Adrenal gland (tissue), 19 donors: ENCODE measurements at places on chromosomes 1 and 21. TPM values are rescaled to one million over a fixed set of nuclear protein-coding genes. Genes with fewer than 3 reads are reported as not detected.

GRCh38 chr1:183024317-183025009 is 1.2 kb downstream of the LAMC1 start:
- DNase-seq: peak; percentile 7

DNA sequence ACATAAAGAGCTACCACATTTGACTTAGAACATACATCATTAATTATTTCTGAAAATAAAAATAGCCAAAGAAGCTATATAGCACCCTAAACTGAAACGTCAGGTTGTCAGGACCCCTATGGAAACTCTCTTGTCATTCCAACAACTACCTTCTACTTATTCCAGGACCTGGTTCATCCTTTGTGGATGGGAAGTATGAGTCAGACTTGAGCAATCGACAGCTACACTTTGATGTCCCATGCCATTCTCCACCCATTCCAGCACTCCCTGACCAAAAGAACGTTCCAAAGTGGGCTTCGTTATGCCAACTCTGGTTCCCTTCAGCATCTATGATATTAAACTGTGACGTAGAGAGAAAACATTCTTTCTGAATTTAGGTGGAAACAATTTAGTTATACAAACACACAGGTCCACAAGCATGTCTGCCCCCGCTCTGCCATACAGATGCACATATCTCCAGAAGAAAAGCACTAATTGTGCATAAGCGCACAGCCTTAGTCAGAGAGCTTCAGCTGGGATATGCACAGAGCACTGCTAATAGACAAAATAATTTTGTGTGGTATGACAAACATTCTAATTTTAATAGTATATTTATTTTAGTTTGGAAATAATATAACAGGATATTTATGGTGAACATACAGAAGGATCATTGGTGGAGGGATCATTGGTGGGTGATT is 723.1 kb upstream of the B3GALT2 start:
- DNase-seq: no peak

GRCh38 chr1:107965110-107965991 is at the start of gene VAV3:
VAV3 (minus strand) TSS chr1:107965180; CDS start chr1:107964869, 311 bp downstream.
- peak; percentile 77 for DNase-seq

- peak; percentile 16 for DNase-seq
Measured at GRCh38 chr1:166511761-166512160, 327.5 kb upstream of the POGK start.

LIN28A gene
- not detected for polyA plus RNA-seq

DNA sequence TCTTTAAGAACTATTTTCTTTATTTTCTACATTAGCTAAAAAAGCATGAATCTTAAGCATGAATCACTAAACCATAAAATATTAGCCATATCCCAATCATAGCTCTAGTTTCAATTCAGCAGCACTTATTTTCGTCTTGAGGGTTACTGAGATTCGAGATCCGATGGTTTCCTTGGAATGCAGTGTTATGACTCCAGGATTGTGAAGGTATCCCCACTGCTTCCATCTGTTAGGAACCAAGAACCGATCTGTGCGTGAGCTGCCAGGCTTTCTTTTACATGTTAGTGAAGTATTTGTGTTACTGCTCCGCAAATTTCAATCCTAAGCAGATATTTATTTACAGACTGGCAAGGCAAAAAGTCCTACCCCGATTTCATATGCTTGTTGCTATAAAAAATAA is 18.8 kb downstream of the TNFRSF9 start:
- DNase-seq: no peak

DNA sequence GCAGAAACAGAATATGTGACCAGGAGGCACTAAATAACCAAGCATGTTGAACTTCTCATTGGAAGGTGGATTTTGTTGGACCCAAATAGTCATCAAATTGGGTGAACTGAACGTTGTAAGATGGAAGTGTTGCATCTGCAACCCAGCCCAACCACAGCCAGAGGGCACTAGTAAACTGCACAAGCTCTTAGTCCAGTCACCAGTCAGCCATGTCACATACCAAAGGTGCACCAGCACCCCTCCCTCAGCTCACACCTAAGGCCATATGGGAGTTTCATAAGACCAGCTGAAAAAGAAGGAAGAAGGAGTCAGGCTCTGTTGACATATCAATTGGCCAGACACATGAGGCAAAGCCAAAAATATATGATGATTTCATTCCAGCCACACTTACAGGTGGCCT is 481.7 kb upstream of the NR5A2 start:
- DNase-seq: no peak

DNA sequence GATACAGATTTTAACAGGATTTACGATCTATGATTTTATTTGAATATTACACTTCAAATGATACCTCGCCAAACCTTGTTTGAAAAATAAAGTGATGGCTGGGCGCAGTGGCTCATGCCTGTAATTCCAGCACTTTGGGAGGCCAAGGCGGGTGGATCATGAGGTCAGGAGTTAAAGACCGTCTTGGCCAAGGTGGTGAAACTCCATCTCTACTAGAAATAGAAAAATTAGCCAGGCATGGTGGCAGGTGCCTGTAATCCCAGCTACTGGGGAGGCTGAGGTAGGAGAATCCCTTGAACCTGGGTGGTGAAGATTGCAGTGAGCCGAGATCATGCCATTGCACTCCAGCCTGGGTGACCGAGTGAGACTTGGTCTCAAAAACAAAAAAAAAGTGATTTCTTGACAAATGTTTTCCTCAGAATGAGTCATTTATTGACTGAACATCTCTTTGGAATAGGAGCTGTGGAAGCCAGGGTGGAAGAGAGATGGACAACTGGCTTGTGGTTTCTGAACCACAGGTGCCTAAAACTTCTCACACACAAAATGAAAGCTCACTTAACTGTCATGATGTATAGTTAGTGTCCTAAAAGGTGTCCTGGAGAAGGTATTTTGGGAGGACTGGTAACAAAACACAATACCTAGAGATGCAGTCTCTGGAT is 11.9 kb downstream of the PKNOX1 start:
- DNase-seq: no peak

DNA sequence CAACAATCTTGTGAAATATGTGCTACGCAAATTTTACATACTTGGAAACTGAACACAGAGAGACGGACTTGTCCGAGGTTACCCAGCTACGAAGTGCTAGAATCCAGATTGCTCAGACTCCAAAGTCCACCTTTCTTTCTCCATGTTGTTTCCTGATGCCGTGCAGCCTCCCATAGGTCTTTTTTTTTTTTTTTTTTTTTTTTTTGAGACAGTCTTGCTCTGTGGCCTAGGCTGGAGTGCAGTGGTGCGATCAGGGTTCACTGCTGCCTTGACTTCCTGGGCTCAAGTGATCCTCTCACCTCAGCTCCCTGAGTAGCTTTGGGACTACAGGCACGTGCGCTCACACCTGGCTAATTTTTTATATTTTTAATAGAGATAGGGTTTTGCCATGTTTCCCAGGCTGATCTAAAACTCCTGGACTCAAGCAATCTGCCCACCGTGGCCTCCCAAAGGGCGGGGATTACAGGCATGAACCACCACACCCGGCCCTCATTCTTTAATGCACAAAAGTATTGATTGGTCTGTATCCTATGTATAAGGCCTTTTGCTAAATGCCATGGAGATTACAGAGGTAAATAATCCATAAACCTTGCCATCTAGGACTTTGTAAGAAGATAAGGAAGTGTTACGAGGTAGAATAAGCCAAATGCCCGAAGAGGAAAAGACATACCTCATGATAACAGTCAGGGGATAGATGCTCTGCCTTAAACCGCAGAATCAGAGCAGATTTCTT is 92.8 kb downstream of the C1orf21 start:
- DNase-seq: no peak

GRCh38 chr21:42444745-42445059 is 41.0 kb downstream of the UBASH3A start:
- no peak for DNase-seq

RHCE gene
- polyA plus RNA-seq: 0.71 TPM

GRCh38 chr1:13813398-13814012 is 113.5 kb downstream of the PRDM2 start:
- peak; percentile 25 for DNase-seq

- no peak for DNase-seq
Measured at GRCh38 chr21:26236281-26236680, 65.7 kb upstream of the APP start.

PTPN7 gene
- polyA plus RNA-seq: 13.4 TPM

NUAK2 gene
- polyA plus RNA-seq: 1.9 TPM

DNA sequence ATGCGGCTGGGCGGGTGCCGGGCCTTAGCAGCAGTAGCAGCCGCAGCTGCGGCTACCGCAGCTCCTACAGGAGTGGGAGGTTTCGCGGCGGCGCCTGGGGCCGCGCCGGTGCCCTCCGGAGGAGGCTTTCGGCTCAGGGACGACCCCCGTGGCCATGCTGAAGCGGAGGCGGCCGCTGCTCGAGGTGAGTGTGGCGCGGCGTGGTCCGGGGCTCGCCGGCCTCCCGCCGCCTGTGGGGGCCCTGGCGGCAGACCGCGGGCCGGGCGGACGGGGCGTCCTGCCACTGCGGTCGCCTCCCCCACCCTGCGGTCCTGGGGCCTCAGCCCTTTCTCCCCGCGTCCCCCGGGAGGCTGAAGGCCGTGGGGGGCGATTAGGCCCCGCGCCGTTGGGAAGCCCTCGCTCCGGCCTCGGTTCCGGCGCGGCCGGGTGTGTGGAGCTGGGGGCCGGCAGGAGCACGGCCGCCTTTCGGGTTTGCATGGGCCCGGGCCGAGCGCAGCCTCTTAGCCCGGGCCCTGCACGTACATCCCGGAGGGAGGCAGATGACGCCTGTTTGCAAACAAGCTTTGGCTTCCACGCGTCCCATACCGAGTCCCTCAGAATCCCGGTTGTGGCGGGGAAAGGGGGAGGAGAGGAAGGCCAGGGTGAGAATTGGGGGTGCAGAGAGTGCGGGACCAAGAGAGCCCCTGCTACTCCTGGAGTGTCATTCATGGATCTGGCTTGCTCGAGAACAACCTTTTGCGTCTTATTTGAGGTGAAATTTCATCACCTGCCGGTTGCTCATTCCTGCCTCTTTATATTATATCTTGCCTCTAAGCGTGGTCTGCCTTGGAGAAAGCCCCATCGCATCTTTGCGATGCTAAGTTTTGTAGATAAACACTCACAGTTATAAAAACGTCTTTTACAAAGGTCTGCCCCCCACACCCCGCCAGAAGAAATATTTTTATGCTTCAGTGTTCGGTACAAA is 613 bp downstream of the ZFYVE9 start:
- DNase-seq: peak; percentile 54

RUNX1 gene
- 2.2 TPM for polyA plus RNA-seq

DNA sequence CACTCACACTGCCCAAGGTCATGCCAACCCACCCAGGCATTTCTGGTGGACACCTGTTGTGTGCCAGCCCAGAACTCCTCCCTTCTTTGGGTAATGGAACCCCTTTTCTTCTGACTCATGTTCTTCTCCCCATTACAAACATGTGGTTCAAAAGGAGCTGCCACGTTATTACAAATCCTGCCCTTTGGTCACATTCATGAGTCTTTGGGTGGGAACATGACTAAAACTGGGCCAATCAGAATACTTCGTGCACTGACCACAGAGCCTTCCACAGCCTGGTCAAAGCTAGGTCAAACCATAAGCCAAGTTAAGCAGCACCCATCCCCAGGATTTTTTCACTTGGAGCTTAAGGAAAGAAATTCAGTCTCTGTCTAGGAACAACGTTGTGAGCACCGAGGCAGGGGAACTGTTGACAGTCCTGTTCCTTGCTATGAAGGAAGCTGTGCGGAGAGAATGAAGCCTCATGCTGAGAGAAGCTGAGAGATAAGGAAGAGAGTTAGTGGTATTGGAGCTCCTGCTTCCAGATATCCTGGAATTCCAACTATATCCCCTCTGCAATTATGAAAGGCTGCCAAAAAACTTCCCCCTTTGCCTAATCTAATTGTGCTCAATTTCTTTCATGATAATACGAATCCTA is 46.8 kb upstream of the DIPK1A start:
- DNase-seq: no peak

- no peak for DNase-seq
Measured at GRCh38 chr1:61287014-61287413, 204.7 kb downstream of the NFIA start.

SELE gene
- polyA plus RNA-seq: 1.2 TPM

FAM72B gene
- polyA plus RNA-seq: 1.4 TPM

TFF3 gene
- polyA plus RNA-seq: 1.2 TPM

- peak; percentile 83 for DNase-seq
Measured at GRCh38 chr1:178057912-178058534, 35.9 kb upstream of the RASAL2 start.

TMEM125 gene
- 1.6 TPM for polyA plus RNA-seq

DNA sequence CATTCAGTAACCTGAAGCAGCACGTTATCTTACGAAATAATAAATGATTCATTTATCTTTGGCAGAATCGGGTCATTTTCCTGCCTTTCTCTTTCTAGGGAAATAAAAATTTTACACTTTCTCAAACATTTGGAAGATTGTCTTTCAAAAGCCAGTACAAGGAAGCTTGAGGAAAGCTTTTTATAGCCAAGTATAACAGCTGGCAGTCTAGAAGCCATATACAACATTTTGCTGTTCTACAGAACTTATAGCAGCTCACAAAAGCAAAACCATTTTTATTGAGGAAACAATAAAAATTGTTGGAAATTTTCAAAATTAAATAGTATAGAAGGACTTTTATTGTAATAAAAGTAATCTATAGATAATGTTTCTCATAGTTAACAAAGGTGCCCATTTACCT is 448.6 kb downstream of the SMYD3 start:
- DNase-seq: no peak

- no peak for DNase-seq
Measured at GRCh38 chr21:39036581-39036980, 146.7 kb downstream of the PSMG1 start.

DNA sequence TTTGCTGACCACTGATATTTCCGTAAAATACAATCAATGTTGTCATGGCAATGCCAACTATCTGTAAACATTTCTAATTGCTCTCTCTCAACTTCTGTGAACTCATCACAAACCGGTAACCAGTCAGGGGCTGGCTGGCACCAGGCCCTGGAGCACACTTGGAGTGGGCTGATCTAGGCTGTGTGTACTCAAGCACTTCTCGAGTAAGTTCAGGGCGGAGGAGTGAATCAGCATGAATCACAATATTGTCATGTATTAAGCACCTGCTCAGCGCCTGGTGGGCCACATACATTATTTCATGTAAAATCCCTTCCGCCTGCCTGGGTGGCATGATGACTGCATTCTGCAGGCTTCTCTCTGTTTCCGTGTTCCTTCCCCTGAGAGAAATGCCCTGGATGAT is 212.4 kb downstream of the FOXD2 start:
- no peak for DNase-seq

DNA sequence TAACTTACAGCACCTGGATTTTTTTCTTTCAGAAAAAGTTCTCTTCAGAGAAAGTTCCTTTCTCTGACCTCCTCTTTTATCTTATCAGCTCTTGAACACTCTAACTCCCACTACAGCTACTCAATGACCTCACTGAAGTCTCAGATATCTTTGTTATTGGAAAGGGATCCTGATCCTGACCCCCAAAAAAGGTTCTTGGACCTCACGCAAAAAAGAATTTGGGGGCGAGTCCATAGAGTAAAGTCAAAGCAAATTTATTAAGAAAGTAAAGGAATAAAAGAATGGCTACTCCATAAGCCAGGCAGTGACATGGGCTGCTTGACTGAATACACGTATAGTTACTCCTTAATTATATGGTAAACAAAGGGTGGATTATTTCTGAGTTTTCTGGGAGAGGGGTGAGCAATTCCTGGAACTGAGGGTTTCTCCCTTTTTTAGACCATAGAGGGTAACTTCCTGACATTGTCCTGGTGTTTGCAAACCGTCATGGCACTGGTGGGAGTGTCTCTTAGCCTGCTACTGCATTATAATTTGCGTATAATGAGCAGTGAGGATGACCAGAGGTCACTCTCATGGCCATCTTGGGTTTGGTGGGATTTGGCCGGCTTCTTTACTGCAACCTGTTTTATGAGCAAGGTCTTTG is 44.2 kb downstream of the WDR64 start:
- DNase-seq: no peak

TNFRSF1B gene
- 7.7 TPM for polyA plus RNA-seq
